Putamen (tissue), 1 donor: ENCODE measurements at places on chromosomes 6 and 20.

- DNase-seq = no peak
Measured at GRCh38 chr6:16947375-16948015, 154.4 kb upstream of the STMND1 start.

DNA sequence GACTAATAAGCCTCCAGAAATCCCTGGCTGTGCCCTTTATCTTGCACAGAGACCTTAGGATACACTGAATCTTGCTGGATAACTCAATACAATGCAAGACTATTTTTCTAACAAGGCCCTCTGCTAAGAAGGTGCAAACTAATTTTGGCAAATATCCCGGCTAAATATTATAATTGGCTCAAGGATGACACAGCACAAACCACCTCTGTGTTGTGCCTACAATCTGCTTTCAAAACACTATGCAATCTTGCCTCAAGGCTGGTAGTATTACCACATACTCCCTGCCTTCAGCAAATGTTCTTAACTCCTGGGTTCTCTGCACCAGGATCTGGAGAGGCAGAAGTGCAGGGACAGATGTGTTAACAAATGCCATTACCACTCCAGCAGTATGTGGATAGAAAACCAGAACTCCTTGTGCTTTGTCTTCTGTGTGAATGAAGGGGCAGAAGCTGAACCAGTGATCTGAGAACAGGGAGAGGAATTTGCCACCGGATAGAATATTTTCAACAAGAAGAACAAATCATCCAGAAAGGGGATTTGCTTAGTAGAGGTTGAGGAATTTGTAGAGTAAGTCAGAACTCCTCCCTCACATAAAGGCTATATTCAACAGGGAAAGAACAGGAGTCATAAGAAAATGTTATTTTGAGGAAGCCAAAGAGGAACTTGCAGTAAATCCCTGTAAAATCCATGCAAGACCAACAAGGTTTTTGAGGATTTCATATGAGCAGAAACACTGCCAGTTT lies 74.1 kb upstream of the SLC4A11 start:
- no peak for DNase-seq

GRCh38 chr6:39979461-39980328 lies 45.4 kb upstream of the MOCS1 start:
- DNase-seq = no peak

DNA sequence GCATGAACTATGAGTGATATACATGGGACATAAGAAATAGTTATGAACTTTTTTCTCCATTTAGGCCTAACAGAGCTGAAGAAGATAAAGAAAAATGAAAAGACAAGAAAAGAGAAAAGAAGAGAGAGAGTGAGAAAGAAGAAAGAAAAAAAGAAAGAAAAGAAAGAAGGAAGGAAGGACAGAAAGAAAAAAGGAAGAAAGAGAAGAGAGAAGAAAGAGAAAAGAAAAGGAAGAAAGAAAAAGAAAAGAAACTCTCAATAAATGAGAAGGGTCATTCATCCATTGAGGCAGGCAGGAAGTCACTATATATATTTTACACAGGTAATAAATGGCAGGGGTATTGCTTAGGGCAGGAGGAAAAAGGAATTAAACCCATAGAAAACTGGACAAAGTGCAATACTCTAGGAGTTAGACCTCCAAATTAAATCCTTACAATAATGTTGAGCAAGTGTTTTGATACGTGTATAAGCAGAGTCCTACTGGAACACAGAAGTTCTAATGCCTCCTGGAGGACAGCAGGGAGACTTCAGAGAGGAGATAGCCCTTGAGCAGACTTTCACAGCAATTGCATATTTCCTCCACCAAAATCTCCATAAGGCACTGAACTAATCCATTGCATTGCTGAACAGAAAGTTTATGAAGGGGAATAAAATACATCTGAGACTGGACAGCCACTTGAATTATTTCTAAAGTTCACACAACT lies 86.4 kb upstream of the TENT5A start:
- DNase-seq = no peak

GRCh38 chr20:36498386-36499179 lies 42.7 kb upstream of the MYL9 start:
- DNase-seq = no peak

DNA sequence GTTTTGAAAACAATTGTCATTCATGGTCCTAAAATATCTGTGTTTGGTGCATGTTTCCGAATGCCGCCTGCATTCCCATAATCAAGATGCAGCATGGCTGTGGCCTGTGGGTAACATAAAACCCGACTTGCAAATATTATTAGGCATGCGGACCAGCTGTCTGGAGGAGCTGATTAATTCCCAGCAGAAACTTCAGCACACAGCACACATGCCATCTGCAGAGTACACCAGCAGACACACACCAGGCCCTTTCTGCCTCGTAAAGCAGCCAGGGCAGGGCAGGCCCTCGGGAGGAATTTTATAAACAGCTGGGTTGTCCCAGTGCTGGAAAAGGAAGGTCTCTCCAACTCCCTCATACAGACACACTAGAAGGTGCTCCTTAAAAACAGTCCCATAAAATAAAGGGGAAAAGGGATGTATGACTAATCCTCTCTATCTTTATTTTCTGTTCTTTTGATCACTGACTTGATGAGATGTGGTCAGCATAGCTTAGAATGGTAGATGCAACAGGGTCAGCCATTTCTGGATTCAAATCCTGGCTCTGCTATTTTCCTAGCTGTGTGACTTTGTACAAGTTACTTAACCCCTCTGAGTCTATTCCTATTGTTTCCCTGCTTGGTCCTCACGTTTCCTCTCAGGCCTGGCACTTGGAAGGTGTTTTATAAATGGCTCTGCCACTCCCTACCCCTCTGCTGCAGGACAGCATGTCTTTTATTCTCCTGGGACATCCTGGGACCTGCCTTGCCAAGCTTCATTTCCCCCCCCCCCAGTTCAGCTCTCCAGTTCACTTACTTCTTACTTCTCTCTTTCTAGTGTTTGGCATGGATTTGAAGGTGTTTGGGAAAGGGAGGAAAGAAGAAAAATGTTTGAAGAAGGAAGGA lies 85.9 kb upstream of the TRAF3IP2 start:
- DNase-seq = no peak

DNA sequence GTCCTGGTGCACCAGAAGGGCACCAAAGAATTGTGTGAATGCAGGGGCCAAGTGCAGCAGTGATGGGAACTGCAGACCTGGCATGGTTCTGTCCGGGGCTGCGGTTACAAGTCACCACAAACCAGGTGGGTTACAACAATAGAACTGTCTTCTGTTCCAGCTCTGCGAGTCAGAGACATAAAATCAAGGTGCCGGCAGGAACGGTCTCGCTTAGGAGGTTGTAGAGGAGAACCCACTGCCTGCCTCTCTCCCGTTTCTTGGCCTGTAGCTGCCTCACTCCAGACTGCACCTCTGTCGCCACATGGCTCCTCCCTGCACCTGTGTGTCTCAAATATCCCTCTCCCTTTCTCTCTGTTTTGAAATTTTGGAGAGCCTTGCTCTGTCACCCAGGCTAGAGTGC lies 143.3 kb downstream of the TAF4 start:
- DNase-seq = no peak

- peak; percentile 64 for DNase-seq
Measured at GRCh38 chr20:10332656-10333415, 101.2 kb downstream of the MKKS start.

- peak; percentile 38 for DNase-seq
Measured at GRCh38 chr6:147167576-147168461, 36.4 kb upstream of the STXBP5 start.

DNA sequence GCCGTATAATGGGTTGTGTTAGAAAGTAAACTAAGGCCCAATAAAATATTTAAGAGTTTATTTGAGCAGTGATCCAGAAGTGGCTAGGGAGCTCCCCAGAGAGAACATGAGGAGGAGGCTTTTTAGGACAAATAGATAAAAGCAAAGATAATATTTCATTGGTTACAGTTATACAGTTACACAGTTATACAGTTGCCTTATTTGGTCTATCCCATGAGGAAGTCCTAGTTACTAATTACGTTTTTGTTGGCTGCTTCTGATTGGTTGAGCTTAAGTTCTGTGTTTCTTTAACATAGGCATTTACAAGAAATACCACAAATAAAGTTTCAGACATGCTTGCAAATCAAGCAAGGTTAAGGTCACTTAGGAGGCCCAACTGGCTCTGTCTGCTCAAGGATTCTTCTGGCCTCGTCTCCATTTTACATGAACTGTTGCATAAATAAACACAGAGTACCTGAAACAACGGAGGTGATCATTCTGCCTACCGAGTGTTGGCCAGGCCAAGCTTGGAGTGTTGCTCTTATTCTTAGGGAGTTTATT lies 7.0 kb downstream of the UBD start:
- peak; percentile 4 for DNase-seq

DNA sequence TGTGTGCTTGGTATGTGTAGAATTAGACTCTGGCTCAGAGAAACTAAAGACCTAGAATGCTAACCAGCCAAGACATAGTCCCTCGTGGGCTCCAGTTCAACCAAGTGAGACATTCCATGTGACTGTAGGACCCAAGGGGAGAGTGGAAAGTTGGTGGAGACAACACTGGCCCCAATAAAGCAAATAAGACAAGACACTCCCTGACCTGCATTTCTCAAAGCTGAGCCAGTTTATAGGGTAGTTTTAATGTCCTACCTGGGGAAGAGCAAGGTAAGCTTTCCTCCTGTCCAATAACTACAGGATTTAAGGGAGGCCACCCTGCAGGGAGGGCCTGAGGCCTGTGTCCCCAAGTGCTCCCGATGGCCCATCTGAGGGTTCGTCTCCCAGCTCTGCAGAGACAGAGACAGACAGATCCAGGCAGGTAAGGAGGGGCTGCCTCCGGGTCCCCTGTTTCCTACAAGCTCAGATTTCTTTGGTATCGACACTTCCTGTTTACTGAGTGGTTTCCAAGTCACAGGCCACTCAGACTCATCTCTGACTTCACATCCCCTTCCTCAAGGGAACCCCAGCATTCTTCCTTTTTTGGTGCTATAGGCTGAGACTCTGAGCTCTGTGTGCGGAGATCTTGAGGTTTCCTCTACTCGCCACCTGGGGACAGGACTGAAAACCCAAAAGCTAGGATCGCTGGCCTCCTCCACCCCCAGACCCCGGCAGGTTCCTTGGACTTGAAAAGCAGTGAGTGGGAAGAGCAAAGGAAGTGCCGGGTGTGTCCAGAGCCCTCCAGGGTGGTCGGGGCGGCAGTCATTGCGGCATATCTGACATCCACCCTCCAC lies 92.4 kb downstream of the PRND start:
- DNase-seq = no peak

- no peak for DNase-seq
Measured at GRCh38 chr6:31328355-31328960, 28.5 kb downstream of the HLA-B start.

DNA sequence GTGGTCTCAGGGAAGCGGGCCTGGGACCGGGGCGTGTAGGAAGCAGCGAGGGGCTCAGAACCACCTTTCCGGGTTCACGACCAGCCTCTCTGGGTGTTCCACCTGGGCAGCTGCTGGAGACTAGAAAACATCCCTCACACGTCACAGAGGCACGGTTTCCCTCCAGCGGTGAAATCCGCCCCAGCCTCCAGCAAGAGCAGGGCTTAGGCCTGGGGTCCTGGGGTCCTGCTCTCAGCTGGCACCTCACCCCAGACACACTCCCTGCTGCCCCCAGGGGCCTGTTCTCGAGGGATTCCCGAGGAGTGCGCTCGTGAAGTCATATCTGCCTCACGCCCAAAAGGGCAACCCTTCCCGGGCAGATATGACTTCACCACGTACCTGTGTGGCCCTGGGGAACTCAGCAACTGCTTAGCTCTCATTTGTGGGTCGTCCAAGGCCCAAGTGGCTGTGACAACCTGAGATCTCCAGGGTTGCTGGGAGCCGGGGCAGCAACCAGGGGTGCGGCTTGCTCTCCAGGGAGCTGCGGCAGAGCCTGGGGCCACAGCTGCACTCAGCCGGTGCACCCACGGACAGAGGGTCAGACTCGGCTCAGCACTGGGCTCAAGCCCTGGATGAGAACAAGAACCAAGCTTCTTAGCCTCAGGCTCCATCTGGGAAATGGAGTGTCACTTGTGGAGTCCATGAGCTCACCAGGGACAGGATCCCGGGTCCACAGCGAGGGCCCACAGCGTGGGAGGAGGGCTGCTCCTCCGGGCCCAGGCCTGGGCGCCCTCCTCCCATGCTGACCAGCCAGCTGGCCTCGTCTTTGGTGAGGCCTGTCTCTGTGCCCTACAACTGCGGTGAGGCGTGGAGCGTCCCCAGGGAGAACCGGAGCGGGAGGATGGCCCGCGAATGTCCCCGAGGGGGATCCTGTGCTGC lies 661 bp downstream of the FNDC11 start:
- no peak for DNase-seq

DNA sequence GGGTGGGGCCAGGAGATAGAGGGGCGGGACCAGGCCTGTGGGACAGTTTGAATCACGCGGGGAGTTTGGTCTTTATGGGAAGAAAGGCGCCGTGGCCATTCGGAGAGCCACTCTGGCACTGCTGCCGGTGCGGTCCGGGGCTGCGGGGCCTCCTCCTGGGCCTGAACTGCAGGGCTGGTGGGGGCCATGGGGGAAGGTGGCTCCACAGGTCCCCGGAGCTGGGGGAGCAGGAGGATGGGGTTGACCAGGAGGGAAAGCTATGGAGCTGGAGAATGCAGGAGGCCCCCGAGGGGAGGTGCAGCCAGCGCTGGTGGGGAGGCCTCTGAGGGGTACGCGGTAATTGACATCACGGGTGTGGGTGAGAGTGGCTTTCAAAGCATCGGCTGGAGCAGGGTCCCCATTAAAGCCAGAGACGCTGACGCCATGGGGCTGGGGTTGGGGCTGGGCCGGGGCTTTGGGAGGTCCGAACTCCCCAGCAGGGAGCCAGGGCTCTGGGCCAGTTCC lies 1.8 kb upstream of the BHLHE23 start:
- no peak for DNase-seq

- no peak for DNase-seq
Measured at GRCh38 chr20:62703853-62704228, 4.8 kb upstream of the NTSR1 start.
